Activated gamma-delta T cell treated with anti-CD3 and anti-CD28 coated beads, Interleukin-2, amount 50 U/mL, for 16 hours (primary cell): ENCODE measurements at places on chromosomes 13 and 19.

GRCh38 chr19:3509566-3509989, 3.5 kb downstream of the FZR1 start:
- DNase-seq: no peak

GRCh38 chr19:15180451-15181390, 20.1 kb downstream of the NOTCH3 start:
- no peak for DNase-seq

DNA sequence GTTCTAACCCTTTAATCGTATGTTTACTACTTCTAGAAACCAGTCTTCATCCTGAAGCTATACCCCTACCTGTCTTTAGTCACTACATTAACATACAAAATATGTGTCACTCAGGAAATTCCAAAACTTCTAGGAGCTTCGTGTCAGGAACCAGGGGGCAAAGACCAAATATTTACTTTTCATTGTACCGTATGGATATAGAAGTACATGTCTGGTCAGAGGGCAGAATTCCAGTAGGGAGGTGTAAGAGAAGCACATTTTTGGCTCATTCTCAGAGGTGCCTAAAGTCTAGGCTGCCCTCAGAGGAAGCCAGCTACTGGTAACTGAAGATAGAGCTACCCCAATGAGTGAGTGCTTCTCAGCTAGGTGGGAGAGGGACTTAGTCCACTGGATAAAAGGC, 320.7 kb downstream of the DIAPH3 start:
- no peak for DNase-seq

DNA sequence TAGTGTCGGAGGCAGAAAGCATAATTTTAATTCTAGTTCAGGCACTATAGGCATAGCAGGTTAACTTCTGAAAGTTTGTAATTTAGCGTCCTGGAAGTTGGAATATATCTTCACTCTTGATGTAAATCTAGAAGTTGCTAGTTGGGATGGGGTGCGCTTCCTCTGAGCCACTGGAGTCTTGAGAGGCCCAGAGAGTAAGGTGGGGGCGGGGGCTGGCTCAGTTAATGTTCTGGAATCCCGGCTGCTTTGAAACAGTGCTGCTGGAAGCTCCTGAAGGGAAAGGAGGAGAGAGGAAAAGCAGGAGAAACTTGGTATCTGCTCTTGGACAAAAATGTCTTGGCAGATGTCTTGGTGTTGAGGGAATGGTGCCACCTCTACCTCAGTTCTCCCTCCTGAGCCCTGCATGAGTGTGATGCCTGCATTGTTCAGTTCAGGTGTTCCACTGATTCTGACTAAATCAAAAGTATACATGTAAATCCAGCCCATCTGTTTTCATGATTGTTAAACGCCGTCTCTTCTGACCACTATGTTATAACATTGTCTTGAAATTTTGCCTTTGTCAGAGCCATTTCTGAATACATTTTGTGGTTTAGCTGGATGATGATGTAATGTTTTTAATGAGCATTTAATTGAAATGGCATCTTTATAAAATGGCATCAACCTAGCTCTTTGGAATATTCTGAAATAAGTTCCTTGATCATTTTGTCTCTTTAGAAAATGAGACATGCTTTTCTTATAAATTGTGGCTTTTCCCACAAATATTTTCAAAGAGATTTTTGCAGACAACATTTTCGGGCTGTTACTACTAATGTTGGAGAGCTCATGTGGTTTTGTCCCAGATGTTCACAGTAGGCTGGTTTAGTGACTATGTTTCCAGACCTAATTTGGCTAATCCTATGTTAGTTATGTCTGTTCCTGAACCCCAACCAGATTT, 202.7 kb downstream of the SHISA2 start:
- DNase-seq: no peak

- no peak for DNase-seq
Measured at GRCh38 chr13:50842251-50842989, 1.1 kb downstream of the DLEU7 start.

DNA sequence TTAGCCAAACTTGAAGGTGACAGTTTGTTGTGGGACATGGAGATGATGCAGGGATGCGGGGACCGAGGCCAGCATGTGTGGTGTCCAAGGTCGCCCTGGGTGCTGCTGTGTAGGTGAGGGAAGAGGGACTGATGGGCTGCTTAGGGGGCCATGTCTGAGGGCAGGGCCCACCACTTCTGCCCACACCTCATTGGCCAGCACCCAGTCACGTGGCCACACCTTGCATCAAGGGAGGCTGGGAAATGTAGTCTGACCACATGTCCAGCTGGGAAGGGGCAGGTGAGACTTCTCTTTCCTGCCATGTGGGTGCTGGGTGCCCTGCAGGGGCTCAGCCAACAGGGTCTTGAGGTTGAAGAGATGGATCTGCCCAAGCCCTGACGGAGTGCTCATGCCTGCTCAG, 88.9 kb downstream of the KDM4B start:
- DNase-seq: no peak

- DNase-seq: no peak
Measured at GRCh38 chr19:58154287-58154678, 3.7 kb upstream of the ZNF329 start.

DNA sequence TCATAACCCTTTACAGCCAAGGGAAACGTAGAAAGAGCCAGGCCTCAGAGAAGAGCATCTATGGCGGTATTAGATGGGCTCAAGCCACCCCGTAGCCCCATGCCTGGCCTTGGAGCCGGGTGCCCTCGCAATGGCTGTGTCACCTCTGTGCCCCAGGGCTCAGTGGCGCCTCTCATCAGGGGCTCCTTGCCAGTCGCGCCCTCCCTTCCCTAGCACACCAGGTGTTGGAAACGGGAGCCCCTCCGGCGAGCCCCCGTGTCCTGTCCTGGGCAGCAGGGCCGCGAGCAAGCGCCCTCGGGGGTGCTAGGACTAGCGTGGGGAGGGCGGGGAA, 453 bp downstream of the ZNF256 start:
- no peak for DNase-seq

- peak; percentile 90 for DNase-seq
Measured at GRCh38 chr13:50124536-50125303, 109.5 kb downstream of the KCNRG start.

DNA sequence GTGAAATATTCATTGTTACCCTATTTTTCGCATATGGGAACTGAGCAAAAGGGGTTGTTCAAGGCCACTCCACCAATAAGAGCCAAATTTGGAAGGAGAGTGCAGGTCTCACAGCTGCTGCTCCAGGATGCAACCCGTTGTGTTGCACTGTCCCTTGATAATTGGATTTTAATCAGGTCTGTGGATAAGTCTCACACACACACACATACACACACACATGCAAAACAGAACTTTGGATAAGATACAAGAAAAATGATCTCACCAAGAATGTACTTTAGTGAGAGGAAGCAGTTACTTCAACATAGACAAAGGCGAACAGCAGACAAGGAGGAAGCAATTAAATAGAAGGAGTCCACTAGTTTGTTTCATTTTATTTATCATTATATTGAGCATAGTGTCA, 127.3 kb upstream of the EDNRB start:
- no peak for DNase-seq
